ENCODE measurements at places on chromosomes 3 and 15.

GRCh38 chr3:150059241-150059640 is 88.5 kb upstream of the PFN2 start:
- DNase-seq: no peak

- peak; percentile 13 for DNase-seq
Measured at GRCh38 chr3:190443257-190443656, 6.4 kb downstream of the TMEM207 start.

DNA sequence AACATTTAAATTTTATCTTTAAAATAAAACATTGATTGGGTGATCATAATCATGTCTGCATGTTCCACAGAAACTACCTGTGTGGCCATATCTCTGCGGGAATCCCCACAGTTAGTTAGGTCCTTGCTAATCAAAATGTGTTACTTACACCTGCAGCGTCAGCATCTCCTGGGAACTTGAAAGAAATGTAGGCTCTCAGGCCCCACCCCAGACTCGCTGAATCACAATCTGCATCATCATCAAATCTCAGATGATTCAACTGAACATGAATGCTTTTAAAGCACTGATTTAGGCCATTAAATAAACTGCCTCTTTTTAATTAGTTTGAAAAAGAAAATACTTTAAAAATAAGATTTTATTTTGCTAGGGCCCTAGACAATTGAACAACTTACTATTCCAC is 577.8 kb downstream of the PYDC2 start:
- DNase-seq: peak; percentile 10

GRCh38 chr15:67508407-67508806 is 12.5 kb upstream of the C15orf61 start:
- DNase-seq: peak; percentile 35

DNA sequence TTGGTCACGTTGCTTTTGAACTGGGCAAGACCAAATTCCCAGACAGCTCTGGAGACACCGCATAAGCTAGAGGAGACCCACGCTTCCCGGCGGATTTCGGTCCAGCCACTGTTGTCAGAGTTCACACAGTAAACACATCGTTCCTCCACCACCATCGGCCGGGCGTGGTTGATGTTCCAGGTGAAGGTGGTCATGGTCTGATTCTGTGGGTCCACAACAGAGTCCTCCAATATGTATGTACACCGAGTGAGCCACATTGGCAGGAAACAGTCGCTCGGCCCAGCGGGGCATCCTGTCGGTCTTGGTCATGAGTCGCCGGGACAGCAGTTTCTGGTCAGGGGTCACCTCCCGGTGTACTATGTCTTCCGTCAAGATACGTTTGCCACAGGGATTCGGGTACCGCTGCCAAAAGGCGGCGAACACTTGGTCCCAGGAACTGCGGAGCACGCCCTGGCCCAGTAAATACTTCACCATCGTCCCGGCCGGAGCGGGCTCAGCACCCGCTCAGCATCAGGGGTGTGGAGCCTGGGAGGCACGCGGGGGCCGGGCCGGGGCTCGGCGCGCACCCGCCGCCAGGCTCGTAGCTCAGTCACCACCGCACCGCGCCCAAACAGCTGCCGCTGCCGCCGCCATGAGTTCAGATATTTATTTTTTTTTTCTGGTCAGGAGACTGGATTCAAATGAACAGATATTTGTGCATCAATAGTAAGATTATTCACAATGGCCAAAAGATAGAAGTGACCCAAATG is 36.7 kb upstream of the NANOGP8 start:
- DNase-seq: no peak

- DNase-seq: peak; percentile 88
Measured at GRCh38 chr3:40043444-40043755, 234.0 kb downstream of the MYRIP start.

- DNase-seq: no peak
Measured at GRCh38 chr3:127426444-127427153, 138.8 kb upstream of the PRR20G start.

DNA sequence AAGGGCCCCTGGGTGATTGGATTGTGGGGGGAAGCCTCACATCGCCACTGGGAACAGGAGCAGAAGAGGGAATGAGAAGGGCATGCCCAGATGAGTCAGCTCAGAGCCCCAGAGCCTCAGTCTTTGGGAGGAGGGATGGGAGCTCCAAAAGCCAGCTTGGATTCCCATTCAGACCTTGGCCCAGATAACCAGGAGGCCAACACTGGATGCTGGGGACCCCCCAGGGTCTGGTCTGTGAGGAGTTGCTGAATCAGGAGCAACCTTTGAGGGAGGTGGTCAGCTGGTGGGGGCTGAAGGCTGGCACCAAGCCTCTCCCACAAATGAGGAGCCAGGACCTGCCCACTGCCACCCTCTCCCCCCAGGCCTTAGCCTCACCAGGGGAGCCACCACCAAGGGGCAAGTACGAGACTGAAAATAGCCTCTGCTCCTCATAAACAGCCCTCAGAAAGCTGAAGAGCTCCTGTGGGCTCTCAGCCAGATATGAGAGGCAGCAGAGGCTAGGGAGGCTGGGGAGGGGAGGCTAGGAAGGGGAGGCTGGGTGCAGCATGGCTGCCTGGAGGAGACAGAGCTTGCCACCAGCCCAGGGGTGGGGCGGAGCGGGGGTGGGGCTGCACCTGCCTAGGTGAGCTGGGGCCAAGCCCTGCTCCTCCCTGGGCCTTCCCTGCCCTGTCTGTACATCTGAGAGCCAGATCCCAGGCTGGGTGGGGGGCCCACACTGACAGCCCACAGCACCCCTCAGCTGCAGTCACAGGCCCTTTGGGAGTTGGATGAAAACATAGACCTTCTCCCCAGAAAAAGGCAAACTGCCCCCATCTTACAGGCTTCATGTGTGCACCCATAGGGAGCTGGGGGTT is 99.8 kb downstream of the SEC22A start:
- DNase-seq: no peak

DNA sequence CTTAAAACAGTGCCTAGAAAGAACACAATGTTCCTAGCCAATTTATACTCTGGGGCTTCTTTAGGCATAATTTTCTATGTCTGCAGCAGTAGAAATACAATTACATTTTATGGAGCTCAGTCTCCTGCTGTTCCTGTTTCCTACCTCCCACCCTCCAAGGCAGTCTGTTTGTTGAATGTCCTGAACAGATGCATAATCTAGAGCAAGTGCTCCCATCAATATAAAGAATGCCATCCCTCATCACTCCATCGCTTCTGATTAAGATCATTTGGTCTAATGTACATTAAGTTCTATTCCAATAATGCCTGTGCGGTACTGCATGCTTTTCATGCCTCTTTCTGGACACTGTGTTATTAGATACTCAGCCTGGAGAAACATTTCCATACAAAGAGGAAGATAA is 869.8 kb upstream of the CFAP20DC start:
- DNase-seq: no peak

GRCh38 chr3:62876064-62876463 is 848 bp upstream of the CADPS start:
- DNase-seq: peak; percentile 69

DNA sequence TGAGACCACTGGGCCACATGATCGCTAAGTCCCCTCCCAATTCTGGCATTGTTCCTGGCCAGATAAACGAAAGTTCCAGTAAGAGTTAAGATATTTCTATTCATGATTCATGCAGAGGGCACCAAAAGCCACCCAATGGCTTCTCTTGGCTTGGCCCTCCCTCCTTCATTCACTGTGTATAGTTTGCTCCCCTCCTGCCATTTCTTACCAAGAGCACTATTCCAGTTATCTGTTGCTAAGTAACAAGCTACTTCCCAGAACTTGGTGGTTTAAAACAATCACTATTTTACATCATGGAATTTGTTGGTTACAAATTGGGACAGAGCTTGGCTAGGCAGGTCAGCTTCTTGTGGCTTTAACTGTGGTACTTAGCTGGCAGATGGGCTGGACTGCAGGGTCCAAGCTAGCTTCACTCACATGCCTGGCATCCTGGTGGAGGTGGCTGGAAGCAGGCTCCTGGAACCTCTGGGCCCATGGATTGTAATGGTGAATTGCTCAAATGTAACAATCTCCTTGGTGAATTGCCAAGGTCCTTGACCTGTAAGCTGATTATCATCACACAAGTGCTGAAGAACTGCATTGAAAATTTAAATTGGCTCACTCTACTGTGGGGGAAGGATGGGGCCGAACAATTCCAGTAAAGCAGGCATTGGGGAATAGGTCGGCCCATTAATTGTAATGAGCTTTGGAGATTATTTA is 16.6 kb downstream of the EAF1 start:
- no peak for DNase-seq

- DNase-seq: peak; percentile 50
Measured at GRCh38 chr3:52086976-52087663, 30.7 kb upstream of the DUSP7 start.

DNA sequence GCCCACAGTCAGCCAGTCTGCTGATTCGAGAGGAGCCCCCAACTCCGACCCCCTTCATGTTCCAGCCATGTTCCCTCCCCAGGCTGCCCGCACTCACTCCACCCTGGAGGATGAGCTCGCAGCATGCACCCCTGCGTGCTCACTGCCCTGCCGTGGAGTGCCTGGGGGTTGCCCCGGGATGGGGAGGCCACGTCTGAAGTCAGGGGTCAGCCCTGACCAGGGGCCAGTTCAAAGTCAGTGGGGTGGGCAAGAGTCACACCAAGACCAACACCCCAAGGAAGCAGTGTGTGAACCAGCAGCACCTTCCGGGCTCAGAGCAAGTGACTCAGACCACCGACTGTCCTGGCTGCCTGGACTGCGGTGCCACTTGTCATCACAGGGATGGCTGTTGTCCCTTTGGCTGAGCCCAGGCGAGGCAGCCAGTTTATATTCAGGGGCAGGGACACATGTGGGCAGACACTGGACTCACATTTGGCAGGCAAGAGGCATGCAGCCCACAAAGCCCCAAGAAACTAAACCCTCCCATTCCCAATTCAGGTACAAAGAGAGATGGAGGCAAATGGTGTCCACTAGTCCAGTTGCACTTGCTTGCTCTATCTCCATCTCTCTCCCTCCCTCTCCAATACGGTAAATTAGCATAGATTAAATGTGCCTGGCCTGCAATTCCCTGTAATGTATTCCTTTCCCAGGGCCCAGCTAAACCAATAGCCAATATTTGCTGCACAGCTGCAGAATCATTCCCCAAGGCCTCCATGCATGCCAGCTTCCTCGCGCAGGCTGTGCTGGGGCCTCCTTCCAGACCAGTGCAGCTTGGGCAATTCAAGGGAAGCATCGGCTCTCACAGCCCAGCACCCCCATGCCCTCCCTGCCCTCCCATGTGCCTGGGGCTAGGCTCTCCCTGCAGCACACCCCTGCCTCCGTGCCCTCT is 135.7 kb upstream of the IQSEC1 start:
- no peak for DNase-seq

DNA sequence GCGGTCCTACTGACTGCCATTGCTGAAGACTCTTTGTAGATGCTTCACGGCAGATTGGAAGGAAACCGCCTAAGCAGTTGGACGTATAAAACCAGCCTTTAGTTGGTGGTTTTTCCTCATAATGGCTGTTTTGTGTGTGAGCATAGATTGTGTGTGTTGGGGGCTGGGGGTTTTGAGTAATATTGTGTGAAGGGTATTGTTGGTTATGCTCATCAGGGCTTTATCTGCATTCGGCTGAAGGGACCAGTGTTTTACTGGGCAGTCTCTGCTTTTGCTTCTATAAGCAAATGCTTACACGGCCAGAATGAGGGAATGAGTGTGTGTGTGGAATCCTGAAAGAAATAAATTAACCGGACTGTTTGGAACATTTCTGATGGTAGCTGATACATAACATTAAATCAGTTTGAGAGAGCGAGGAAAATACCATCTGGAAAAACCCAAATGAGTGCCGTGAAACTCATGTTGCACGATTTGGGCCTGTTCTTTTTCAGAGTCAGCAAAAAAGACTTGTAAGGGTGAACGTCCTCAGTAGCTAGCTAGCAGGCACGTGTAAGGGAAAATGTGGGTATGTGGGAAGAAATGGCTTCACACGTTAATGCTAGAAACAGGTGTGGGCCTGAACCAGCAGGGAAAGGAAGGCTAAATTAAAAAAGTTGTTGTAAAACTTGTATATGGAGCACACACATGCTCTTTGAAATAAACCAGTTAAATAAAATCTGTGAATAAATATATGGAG is 1.9 kb downstream of the MITF start:
- no peak for DNase-seq

DNA sequence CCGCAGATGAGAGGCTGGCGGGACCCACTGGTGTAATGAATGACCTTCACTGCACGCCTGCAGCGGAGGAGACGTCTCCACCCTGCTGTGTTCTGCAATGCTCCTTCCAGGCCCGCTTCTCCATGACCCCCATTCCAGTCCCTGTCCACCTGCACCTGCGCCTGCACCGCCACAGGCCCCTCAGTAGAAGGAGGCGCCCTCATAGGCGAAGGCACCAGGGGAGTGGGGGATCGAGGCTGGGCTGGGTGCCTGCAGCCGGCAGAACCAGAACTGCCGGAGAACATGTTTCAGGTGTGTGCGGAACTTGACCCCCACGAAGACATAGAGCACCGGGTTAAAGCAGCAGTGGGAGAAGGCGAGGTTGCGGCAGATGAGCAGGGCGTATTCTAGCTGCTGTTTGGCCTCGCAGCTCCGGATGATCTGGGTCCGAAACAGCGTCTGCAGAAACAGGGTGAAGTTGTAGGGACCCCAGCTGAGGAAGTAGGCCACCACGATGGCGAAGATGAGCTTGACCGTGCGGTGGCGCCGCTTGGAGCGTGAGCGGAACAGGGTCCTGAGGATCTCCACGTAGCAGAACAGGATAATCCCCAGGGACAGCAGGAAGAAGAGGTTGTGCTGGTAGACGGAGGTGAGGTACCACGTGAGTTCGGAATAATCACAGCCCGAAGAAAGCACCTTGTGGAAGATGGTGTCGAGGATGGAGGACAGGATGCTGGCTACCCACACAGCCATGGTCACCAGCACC is 6.3 kb downstream of the XCR1 start:
- DNase-seq: no peak

GRCh38 chr15:69893863-69894262 is 203.9 kb downstream of the TLE3 start:
- DNase-seq: peak; percentile 81

DNA sequence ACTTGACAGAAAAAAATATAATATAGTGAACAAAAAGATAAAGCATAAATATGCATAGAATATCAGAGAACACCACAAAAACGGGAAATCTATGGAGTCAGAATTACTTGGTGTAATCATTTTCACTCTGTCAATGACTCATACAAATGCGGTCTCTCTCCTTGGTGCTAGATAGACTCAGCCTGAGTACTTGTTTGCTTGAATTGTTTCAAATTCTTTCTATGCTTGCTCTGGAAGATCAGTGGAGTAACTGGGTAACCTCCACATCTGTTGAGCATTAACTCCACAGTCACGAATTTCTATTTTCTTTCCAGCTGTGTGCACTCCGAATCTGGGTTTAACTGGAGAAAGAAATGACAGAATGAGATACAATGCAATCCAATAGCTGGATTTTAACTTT is 760.4 kb downstream of the ZPLD1 start:
- peak; percentile 56 for DNase-seq

GRCh38 chr3:15276028-15276724 is 56.2 kb downstream of the SH3BP5 start:
- DNase-seq: no peak

GRCh38 chr3:80275120-80275519 is 507.3 kb upstream of the ROBO1 start:
- no peak for DNase-seq

- no peak for DNase-seq
Measured at GRCh38 chr15:52579852-52580251, 11.0 kb upstream of the ARPP19 start.

- peak; percentile 81 for DNase-seq
Measured at GRCh38 chr3:113051302-113051711, 60.5 kb downstream of the GTPBP8 start.

GRCh38 chr3:184760337-184761074 is 48.6 kb upstream of the MAGEF1 start:
- DNase-seq: no peak

- peak; percentile 61 for DNase-seq
Measured at GRCh38 chr15:89090791-89091626, 2.8 kb downstream of the ABHD2 start.

Measured in fibroblast of skin of abdomen (primary cell).